ENCODE measurements at places on chromosomes 13 and 19.

DNA sequence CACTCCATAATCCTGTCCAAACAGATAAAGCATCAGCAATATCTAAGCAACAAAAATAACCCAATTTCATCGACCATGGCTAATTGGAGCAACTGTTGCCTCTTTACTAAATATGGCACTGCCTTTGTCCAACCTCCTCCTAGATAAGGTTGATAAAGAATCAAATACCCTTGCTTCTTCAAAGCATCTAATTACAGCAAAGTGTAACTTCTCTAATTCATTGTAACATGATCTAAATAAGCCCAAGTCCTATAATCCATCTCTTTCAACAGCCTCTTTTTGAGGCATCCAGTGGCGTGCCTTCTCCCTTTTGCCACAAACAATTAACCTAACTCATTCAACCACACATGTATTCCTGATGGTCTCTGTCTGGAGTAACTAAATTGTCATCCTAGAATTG lies 81.7 kb upstream of the KLHL1 start:
- DNase-seq = no peak

GRCh38 chr13:97003071-97003470 lies 8.8 kb upstream of the OXGR1 start:
- DNase-seq = no peak

DNA sequence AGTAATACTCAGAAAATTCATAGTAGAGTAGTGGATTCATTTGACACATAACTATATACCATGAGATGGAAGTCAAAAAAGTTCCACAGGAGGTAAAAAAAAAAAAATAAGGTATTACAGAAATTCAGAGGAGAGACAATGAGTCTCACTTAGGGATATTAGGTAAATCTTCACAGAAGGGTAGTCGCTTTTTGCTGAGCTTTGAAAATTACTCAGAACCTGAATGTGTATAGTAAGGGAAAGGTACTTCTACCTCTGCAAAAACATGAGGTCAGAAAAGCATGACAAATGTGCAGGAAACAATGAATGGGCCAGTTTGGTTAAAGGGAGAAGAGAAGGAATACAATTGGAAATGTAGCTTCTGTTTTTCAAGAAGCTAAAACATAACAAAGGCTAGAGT lies 250.6 kb downstream of the ITGBL1 start:
- DNase-seq = no peak

DNA sequence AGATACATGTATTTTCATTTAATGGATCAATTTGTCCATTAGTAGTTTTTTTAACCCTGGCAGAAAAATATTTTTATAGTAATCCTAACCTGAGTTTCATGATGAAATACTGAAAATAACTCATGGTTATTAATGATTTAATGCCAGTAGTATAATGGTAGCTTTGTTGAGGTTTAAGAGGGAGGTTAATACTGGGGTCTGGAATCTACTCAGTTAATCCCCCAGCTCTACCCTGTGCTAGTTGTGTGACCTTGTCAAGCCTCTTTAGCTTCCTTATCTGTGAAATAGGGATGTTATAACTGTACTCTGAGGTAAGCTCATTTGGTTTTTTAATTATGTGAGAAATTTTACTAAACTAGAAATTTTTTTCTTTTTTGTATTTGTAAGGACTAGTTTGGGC lies 122.5 kb downstream of the TDRD3 start:
- no peak for DNase-seq

DNA sequence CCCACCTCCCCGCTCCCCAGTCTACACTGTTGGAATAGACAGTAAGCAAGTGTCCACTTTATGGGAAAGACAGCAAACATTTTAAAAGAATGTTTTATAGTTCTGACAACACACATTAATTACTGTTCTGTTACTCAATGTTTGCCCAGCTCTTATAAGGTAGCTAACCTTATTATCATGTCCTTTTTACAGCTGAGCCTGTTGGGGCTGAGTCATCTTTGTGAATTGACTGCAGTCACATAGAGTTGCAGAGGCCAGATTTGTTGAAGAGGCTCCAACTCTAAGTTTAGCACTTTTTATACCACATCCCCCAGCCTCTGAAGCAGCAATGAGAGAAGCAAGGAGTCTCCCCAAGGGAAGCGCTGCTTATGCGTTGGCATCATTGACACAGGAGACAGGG lies 76.2 kb downstream of the C13orf42 start:
- no peak for DNase-seq

DNA sequence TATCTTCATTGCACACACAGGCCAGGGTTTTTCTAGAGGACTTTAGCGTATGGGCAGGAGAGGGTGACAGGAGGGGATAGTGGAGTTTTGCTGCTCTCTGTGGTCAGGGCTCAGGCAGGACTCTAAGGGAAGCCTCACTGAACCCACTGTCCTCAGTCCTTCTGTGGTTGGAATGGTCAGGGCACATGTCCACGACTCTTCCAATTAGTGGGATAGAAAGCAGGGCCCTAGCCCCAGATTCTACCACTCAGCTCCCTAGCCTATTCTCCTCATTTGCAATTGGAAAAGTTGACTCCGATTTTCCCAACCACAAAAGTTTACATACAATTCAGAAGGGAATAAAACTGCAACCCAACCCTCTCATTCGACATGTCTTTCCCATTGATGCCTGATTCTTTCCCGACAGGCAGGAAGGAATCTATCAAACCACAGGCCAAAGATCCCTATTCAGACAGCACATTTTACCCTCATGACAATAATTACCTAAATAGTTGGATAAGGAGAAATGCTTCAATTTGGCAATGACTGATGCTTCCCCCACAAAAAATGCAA lies 38.2 kb downstream of the TGDS start:
- no peak for DNase-seq

DNA sequence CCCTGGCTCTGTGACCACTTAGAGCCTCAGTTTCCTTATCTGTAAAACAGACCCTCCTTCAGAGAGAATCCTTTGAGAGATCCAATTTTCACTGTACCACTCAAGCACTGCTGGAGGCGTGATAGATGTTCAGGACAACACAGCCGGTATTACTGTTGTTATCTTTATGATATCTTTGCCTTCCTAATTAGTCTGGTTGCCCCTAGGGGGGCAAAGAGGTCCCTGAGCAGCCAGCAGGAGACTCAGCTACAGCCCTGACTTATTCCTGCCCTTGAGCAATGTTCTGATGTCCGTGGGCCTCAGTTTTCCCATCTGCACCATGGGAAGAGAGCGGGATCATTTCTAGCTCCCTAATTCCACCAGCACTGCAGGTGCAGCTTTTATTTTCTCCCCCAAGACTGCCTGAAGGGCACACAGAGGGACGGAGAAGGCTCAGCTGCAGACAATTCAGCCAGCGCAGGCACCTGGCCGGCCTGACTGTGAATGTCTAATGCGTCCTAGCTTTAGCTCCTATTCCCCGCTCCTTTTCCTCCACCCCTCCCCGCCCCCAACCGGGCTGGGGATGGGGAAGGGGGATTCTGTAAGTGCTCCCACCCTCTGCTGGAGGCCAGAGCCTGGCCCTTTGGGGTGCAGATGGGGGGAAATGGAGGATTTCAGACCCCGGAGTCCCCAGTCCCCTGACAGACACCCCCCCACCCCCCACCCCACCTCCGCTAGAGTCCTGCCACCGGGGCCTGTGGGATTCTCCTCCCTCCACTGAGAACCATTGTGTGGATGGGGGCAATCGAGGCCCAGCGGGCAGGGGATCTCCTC lies 16.2 kb downstream of the TLE5 start:
- DNase-seq = no peak

GRCh38 chr13:36428086-36428485 lies 4.2 kb upstream of the CCNA1 start:
- DNase-seq = peak; percentile 22

DNA sequence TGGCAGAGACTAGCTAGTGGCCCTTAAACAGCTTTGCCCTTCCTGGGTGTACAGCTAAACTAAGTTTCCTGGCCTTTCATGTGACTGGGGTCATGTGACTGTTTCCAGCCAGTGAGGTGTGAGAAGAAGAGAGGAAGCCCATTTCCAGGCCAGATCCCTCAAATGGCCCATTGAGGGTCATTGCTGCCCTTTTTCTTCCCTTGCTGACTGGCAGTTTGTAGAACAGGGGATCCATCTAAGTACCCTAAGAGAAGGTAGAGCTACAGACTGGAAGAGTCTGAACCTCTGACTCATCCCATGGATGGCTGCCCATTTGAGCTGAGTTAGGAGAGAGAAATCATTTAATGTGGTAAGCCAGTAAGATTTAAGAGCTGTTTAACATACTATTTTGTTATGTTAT lies 2.8 kb downstream of the SWSAP1 start:
- peak; percentile 79 for DNase-seq

DNA sequence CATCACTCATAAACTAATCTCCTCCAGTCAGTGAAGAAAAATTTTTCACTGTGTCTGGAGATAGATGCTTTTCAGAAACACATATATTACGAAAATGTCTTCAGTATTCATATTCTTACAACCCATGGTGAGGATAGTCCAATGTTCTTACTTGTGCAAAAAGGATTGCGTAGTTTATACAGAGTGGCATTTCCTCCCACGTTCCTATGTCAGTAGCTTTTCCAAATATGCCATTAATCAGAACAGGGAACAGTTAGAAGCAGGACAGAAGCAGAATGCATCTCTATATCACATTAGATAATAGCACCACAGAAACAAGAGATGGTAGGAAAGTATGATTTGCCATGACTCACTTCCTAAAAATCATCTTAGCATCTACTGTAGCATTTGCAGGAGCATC lies 282.9 kb downstream of the SLITRK5 start:
- no peak for DNase-seq

DNA sequence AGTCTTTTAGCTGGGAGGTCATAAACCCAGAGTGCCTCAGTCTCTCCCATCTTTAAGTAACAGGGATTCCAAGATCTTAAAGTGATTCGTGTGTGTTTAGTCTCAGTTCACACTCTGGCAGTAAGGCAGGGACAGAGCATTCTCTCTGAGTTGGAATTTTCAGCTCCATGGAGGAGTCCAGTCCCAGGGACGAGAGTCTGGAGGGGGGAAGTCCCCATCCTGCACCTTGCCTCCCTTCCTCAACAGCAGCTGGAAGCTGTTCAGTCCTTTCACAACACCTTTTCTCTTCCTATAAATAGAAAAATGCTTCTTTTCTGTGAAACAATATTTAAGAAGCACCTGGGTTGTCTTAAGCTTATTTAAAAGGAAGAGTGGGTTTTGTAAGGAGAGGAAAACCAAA lies 82.0 kb downstream of the KLF5 start:
- DNase-seq = no peak

- no peak for DNase-seq
These were observed 681.3 kb upstream of the SLITRK1 start for GRCh38 chr13:84563611-84564010.

DNA sequence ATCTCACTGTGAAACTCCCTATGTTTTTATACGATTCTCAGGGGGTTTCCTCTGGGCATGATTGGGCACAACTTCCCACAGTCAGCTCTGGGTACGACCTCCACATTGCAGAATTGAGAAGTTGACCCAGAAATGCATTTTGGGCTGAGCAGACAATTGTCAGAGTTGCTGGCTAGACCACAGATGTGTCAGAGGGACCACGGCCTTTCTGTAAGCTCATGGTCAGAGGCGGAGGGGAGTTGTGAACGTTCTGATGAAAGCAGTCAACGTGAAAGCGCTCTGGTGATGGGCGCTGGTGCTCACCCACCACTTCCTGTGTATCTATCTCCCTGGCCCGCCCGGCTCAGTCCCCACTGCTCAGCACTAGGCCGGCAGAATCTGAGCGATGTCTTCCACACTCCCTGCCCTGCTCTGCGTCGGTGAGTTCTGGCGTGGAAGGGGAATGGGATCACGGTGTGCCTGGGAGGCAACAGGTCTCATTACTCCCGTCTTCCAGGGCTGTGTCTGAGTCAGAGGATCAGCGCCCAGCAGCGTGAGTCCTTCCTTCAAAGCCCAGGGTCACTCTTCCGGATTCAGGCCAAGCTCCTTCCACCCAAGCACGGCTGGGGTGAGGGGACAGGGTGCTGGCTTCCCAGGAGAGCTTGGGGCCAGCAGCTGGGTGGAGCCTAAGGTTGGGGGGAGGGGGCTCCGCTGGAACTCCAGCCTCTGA lies at the start of gene NCR1:
Gene NCR1 (plus strand): TSS at position 346 of the 709 bp plus-strand sequence. CDS start 40 bp downstream, at position 386.
- peak; percentile 57 for DNase-seq

DNA sequence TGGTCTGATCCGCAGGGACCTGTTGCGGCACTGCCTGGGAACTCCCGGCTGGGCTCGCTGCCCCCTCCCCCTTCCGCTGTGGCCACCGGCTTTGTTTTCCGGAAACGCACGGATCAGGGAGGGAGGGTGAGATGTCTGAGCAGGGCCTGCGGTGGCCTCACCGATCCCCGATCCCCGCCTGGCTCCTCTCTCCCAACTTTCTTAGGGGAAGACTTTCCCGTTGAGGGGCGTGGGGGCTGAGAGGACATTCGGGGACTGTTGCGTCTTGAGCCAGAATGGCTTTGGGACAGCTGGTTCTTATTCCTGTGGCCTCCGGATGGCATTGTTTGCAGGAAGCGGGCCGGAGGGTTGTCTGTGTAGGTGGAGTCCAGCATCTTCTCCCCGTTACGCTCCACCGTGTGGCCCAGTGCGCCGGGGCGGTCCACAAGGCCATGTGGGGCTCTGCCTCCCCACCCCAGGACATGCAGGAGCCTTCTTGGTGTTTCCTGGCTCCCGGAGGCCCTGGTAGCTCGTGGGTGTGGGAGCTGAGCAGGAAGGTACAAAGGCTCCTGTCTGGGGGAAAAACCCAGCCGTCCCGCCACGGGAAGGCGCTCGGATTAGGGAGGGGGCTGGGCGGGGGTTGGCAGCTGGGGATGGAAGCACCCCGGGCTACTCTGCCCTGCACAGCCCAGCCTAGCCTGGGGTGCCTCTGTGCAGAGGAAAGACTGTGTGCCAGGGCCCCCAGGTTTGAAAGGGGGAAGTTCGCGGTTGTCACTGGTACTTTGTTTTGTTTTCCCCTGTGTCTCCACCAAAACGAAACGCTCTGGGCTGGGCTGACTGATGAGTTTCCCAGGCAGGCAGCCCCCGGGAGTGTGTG lies 1.3 kb downstream of the CSNK1G2 start:
- DNase-seq = peak; percentile 80

DNA sequence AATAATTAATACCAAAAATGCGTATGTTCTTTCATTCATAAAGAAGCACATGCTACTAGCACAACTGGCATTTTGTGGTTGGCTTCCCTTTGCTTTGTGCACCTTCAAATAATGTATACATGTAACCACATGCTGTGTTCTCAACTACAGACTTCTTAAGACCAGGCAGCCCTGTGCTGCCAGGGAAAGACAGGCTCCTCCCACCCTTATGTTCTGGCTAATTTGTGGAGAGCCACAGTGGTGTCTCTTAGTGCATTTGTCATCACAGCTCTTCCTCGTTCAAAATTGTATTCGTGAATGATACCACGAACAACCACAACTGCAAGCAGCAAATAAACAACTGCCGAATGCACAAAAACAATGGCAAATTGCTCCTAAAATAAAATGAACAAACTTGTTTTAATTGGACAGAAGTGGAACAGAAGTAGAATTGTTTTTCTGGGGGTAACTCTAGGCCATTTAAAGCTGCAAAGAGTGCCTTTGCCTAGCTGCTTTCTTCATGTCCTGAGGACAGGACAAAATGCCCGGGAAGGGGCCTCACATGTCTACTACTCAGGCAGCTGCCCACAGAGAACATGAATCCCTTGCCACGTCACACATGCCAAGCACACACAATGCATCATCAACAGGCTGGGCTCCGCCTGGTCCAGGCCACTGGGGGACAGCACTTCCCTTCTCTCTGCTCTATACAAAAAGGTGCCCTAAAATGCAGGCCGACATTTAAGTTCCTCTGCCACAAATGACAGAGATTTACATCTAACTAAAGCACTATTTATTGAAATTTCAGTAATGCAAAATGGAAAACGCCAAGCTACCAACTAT lies 21.7 kb downstream of the IRS2 start:
- DNase-seq = peak; percentile 42

GRCh38 chr13:25608181-25608580 lies 236.4 kb downstream of the ATP8A2 start:
- no peak for DNase-seq
